NCI-H1694 (cell line): ENCODE measurements at places on chromosomes 12 and 14.
A peak's percentile ranks its signal among the peaks of the same experiment; 100 is the strongest.

GRCh38 chr12:28212182-28212581, 21.9 kb downstream of the CCDC91 start:
- DNase-seq = no peak

- DNase-seq = no peak
Measured at GRCh38 chr12:46983959-46984841, 95.2 kb upstream of the PCED1B start.

GRCh38 chr14:79842270-79842669, 369.0 kb downstream of the DIO2 start:
- no peak for DNase-seq

GRCh38 chr14:19823178-19823577, 19.6 kb downstream of the OR4N2 start:
- no peak for DNase-seq

DNA sequence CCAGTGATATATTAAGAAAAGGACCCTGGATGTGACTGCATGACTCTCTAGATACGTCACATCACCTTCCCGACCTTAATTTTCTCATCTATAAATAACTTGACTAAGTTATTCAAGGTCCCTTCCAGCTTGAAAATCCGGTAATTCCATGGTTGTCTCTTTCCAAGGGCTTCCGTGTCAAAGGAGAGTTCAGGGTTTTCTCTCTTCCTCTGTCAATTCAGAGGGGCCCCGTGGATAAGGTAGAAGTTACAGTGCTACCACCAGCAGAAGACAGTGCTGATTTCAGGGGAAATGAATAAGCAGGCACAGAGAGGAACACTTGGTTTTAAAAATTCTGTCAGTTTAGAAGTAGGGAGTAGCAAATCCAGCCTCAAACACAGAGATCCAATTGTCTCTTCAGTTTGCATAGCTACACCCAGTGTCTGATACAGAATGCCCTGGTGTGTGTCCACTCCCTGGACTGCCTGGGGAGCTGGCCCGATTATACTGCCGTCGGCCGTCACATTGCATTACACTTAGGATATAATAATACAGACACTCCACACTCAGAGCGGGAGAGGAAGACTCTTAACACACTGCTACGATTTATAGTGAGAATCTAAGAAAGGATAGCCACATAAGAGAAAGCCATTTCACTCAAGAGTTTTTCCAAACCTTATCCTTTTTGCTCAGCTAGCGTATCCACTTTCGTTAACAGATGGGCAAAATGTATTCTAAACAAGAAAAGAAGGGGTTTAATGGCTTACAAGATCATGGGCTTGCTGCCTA, 54.7 kb upstream of the GTF2A1 start:
- no peak for DNase-seq

DNA sequence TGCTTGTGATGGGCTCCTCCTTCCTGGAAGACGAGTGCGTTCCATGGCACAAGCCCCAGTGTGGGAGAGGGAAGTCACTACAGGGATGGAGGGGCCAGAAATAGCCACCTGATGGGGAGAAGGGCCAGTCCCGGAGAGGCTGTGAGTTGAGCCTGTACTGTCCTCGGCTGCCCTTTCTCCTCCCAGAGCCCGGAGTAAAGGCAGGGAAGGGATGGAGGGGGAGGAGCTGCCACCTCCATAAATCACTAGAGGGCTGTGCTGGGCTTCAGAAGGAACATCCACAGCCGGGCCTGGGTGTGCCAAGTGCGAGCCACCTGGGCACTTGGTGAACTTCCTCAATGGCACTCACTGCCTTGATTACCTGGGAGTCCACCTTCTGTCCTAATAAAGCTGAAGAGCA, 110.1 kb downstream of the RBM19 start:
- no peak for DNase-seq

GRCh38 chr12:104285740-104286515, 17.6 kb upstream of the EID3 start:
- no peak for DNase-seq

DNA sequence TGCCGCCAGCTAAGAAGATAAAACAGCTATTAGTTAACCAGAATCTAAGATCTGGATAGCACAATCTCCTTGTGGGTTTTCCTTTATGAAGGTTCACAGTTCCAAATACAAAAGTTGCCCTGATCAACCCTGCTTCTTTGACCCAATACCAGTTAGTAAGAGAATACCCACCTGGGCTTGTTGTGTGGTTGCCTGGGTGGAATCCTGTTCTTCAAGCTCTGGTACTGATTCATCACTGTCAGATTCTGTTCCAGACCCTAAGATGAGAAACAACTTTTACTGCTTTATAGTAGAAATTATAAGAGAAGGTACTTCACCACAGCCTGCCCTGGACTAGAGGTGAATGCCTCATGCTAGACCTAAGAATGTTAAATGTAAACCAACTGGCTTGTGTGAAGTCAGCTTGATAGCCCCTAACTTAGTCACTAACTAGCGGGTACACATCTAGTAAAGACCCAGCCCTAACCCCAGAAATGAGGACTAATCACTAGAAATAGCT, 10.6 kb downstream of the NACA start:
- DNase-seq = no peak

DNA sequence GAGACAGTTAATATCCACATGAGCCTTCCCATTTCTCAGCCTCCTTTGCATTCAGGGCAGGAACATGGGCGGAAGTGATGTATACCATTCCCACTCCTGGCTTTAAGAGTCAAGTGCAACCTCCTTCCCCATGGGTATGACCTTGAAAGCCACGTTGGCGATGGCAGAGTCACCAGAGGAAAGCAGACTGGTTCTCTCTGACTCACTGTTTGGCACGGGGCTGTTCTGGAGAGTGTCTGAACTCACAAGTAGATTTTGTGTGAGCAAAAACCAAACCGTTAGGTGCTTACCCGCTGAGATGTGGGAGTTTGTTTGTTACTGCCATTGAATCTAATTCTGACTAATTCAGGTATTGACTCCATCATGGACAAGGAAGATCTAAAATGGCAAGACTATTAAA, 36.7 kb upstream of the PZP start:
- no peak for DNase-seq

DNA sequence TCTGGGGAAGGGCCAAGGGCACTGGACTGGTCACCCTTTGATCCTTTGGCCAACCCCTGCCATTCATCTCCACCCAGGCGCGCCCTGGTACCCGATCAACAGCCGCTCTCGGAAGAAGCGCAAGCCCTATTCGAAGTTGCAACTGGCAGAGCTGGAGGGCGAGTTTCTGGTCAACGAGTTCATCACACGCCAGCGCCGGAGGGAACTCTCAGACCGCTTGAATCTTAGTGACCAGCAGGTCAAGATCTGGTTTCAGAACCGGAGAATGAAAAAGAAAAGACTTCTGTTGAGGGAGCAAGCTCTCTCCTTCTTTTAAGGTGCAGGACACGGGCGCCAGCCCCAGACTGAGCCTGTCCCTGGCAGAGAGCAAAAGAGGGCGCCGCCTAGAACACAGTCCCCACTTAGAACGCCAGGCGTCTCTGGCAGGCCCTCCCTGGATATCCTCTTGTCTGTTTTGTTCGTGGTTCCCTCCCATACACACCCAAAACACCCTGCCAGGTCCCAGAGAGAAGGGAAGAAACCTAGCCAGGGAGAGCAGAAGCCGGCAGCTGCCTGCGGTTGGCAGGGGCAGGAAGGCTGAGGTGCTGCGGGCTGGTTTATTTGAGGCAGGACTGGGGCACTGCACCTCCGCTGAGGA, 1.7 kb downstream of the HOXC12 start:
- no peak for DNase-seq

GRCh38 chr12:92502417-92503028, 200.3 kb upstream of the PLEKHG7 start:
- no peak for DNase-seq

- DNase-seq = no peak
Measured at GRCh38 chr12:93094988-93095737, 166.1 kb upstream of the EEA1 start.

- DNase-seq = no peak
Measured at GRCh38 chr12:108414021-108414420, 74.9 kb upstream of the CMKLR1 start.

GRCh38 chr12:75646329-75647210, 135.2 kb upstream of the KRR1 start:
- DNase-seq = no peak

GRCh38 chr14:92407410-92407809, 84.4 kb downstream of the SLC24A4 start:
- no peak for DNase-seq

GRCh38 chr12:126989532-126989931, 1277.4 kb upstream of the TMEM132C start:
- no peak for DNase-seq

GRCh38 chr12:62575036-62575435, 108.4 kb downstream of the MON2 start:
- DNase-seq = no peak

- no peak for DNase-seq
Measured at GRCh38 chr12:42299392-42300308, 26.2 kb downstream of the ZCRB1 start.

- DNase-seq = no peak
Measured at GRCh38 chr14:23530375-23531055, 21.1 kb downstream of the ZFHX2 start.

GRCh38 chr12:80491166-80491565, 47.1 kb downstream of the PTPRQ start:
- no peak for DNase-seq

DNA sequence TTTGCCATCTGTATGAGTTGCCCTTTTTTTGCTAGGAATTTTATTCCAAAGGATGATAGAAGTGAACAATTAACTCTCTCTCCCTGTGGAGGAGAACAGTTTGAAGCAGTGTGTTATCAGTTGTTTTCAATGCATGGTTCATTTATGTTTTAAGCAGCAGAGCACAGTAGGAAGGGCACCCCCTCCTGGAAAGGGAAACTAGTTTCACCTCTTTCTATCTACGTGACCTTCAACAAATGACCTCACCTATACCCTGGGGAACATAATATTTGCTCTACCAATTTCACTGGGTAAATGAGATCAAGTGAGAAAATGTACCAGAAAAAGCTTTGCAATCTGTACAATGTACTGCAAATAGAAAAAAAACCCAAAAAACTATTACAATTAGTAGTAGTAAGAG, 5.4 kb upstream of the DCP1B start:
- no peak for DNase-seq

DNA sequence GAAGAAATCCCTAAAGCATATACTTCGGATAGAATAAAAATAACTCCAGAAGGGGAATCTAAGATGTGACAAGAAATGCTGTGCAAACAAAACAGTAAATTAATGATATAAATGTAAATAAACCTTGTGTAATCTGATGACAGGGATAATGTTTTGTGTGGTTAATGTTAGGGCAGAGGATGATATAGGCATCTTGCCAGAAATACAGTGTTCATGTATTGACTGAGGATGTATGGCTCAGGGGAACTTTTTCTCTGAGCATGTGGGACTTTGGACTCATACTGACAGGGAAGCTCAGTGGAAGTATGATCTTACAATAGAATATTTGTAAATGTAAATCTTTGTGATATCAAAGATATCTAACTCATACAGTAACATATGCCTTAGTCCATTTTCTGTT, 420.2 kb downstream of the TMTC2 start:
- no peak for DNase-seq

GRCh38 chr14:68140076-68140741, 320.6 kb downstream of the RAD51B start:
- DNase-seq = peak; percentile 25

- no peak for DNase-seq
Measured at GRCh38 chr12:66633676-66634075, 45.2 kb downstream of the GRIP1 start.

GRCh38 chr14:90578283-90578985, 181.6 kb downstream of the CALM1 start:
- DNase-seq = peak; percentile 23

GRCh38 chr12:66648033-66648735, 30.7 kb downstream of the GRIP1 start:
- no peak for DNase-seq

DNA sequence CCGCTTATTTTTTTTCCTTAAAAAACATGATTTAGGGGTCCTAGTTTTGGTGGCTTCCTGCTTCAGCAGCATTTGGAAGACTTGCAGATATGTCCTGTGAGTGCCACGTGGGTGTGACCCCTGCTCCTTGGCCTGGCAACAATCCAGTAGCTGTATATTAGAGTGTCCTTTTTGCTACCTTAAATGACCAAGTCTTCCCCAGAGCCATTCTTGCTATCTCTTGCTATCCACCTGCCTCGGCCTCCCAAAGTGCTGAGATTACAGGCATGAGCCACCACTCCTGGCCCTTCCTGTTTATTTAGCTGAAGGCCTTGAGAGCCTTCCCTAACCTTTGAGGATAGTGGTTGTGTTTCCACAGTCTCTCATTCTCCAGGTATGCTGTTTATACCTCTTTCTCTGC, 17.0 kb downstream of the TPCN1 start:
- no peak for DNase-seq

DNA sequence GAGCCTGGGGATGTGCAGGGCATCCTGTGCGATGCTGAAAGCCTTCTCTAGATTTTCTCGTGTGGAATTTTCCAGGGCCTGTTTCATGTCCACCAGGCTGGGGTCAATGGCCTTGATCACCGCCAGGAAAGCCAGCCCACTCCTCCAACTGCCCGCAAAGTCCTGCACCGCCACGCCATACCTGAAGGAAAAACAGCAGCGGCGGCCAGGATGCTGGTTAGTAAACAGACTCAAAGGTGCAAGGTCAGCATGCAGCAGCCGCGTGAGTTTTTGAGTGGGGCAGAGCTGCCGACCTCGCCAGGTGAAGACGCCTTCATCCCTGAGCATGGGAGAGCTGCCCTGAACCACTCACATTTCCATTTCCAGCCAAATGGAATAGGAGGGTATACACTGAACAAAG, 53.4 kb upstream of the DICER1 start:
- no peak for DNase-seq

GRCh38 chr12:51970904-51971646, 19.6 kb downstream of the ACVR1B start:
- DNase-seq = no peak

- no peak for DNase-seq
Measured at GRCh38 chr14:95835121-95835730, 41.4 kb upstream of the TUNAR start.

DNA sequence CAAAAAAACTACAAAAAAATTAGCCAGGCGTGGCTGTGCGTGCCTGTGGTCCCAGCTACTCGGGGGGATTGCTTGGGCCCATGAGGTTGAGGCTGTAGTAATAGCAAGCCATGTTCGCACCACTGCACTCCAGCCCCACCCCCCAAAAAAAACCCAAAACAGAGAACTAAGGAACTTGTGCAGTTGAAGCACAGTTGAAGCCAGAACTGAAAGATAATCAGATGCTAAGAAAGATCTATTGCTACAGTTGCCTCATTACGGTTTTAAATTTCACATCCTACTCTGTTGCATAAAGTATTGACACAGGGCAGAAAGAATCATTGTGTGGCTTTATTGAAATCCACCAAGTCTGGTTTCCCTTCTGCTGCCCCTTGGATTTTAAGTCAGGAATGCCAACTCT, 3.8 kb downstream of the CS start:
- no peak for DNase-seq

- DNase-seq = no peak
Measured at GRCh38 chr14:57530571-57530970, 36.9 kb upstream of the CCDC198 start.

DNA sequence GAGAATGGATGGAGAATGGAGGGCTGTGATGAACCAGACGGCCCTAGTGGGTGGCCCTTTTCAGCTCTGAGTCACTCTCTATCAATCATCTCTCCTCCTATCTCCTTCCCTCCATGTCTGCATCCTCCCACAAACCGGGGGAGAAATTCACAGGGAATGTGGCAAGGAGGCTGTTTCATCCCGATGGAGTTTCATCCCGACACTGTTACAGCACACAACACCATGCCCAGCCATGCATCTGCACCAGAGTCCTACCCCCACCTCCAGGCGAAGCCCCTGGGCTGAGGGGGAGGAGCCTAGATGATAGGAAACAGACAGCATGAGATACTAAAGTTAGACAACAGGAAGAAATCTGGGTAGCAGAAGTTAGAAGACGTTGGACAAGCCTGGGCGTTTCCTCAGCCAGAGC, 20.8 kb downstream of the SLC8B1 start:
- no peak for DNase-seq
